Left renal pelvis (tissue), 4 donors: ENCODE measurements at places on chromosomes 1 and 21.

DNA sequence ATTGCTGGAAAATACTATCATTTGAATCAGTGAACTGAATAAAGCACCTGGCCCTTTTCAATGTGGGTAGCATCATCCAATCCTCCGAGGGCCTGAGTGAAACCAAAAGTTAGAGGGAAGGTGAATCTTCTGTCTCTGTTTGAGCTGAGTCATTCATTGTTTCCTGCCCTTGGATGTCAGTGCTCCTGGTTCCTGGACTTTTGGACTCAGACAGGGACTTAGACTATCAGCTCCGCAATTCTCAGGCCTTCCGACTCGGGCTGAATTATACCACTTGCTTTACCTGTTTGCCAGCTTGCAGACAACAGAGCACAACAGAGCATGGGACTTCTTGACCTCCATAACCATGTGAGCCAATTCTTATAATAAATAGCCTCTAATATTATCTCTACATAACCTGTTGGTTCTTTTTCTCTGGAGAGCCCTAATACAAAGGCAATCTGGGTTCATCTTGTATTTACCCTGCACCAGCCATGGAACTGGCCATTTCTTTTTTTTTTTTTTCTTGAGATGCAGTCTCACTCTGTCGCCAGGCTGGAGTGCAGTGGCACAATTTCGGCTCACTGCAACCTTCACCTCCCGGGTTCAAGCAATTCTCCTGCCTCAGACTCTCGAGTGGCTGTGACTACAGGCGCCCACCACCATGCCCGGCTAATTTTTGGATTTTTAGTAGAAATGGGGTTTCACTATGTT, 19.2 kb upstream of the VASH2 start:
- DNase-seq, result no peak

- no peak for DNase-seq
Measured at GRCh38 chr1:7549277-7550161, 221.6 kb upstream of the VAMP3 start.

DNA sequence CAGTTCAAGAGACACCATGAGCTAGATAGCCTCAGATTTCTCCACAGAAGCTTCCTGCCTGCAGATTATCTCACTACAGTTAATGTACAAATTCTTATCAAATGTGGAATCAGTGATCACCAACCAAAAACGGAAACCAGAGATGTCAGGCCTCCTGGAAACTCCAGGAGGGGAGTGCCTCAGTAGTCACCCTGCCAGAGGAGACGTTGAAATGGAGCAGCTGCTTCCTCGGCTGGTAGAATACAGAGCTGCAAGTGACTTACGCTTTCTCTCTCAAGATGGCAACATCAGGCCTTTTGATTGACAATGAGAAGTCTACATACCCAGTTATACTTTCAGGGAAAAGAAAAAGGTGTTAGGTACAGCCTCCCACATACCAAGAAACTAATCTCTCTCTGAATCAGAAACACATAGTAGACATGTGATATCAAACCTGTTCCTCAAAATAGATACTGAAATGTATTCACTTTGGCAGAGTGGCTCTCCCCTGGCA, 52.2 kb downstream of the ACP6 start:
- DNase-seq, result no peak

- no peak for DNase-seq
Measured at GRCh38 chr1:36006941-36007500, 76.1 kb downstream of the AGO3 start.

DNA sequence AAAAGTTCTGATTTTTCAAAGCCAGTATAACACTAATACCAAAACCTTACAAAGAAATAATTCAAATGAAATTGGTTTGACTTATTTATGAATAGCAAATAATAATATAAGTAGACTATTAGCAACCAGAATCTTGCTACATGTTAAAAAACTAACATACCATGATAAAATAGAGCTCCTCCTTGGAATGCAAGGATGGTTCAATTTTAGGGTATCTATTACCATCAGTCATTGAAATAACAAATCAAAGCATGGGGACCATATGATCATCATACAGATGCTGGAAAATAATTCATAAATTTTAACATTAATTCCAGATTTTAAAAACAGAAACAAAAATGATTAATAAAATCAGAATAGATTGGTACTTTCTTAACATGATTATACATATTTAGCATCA, 66.3 kb downstream of the RRAGC start:
- no peak for DNase-seq

GRCh38 chr1:168135921-168136708, 615 bp downstream of the GPR161 start:
- no peak for DNase-seq

- DNase-seq, result no peak
Measured at GRCh38 chr1:243957141-243957540, 93.9 kb upstream of the ZBTB18 start.

- no peak for DNase-seq
Measured at GRCh38 chr1:21536218-21536617, 27.0 kb downstream of the ALPL start.

DNA sequence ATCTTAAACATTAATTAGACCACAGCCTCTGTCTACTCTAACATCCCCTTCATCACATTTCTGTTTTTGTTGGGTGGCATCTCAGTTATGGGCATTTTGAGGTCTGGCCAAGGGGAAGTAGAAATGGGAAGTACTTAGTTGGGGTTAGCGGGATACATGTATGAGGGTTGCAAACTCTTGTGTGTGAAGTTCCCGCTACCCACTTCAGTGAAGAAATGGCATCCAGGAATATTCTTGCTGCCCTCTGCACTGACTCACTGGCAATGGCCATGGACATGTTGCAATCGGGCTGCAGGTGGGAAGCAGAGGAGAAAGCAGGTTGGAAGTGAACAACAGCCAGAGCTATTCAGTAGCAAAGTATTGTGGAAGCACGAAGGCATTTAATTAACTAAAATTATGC, 7.4 kb downstream of the CD48 start:
- DNase-seq, result no peak

DNA sequence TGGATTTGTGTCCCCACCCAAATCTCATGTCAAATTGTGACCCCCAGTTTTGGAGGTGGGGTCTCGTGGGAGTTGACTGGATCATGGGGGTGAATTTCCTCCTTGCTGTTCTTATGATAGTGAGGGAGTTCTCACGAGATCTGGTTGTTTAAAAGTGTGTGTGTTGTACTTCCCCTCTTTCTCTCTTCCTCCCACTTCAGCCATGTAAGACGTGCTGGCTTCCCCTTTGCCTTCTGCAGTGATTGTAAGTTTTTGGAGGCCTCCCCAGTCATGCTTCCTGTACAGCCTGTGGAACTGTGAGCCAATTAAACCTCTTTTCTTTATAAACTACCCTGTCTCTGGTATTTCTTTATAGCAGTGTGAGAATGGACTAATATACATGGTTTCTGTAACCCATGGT, 64.6 kb downstream of the RHOU start:
- no peak for DNase-seq
